ENCODE measurements at places on chromosomes 11 and 22. TPM values are rescaled to one million over a fixed set of nuclear protein-coding genes. Genes with fewer than 3 reads are reported as not detected.

- no peak for DNase-seq
These were observed 5.9 kb downstream of the CCDC90B start for GRCh38 chr11:83280256-83280655.

- no peak for DNase-seq
These were observed 42.2 kb downstream of the SYT13 start for GRCh38 chr11:45243967-45244366.

The OR51E2 gene
- polyA plus RNA-seq: 0.83 TPM

- no peak for DNase-seq
These were observed 41.8 kb downstream of the OSBPL5 start for GRCh38 chr11:3123305-3123704.

DNA sequence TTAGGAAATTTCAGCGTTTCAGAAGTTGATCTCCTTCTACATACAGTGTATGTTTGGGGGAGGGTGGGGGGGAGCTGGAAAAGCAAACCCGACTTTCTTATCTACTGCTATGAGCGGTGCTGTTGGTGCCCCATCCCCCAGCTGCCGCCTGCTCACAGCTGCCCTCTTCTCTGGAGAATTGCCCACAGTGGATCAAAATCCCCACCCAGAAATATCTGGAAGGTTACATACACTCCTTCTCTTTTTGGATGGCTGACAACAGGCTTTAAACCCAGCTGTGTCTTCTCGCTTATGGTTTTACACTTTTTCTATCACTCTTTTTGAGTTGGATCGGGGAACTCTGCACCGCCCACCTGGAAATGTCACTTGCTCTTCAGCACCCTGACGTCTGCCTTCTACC, 56.4 kb downstream of the DHCR7 start:
- peak; percentile 9 for DNase-seq

The PARVG gene
- polyA plus RNA-seq: 3.4 TPM

DNA sequence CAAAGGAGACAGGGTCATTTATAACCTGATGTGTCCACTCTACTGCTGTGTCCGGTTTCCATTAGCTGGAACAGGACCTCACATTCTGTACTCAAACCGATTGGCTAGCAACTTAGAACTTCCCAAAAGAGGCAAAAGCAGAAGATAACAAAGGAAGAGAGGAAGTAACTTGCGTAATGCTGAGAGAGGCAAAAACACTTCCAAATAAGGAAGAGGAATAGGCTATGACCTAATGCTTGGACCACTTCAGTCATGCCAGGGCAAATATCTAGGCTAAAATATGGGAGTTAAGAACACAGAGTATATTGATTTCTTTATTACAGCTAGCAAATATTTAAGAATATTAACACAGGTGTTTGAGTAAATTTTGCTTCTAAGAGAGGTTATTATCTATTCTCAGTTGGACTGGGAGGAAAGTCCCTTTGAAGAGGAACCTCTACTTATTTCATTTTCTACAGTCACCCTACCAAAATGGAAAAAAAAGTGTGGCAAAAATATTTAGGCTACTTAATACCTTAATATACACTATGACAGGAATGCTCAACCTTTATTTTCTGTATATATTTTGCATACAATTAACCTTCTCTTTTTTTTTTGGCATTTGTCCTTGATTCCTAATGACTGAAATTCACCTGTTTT, 499.8 kb upstream of the CHORDC1 start:
- no peak for DNase-seq

The APOL3 gene
- polyA plus RNA-seq: 9.1 TPM

DNA sequence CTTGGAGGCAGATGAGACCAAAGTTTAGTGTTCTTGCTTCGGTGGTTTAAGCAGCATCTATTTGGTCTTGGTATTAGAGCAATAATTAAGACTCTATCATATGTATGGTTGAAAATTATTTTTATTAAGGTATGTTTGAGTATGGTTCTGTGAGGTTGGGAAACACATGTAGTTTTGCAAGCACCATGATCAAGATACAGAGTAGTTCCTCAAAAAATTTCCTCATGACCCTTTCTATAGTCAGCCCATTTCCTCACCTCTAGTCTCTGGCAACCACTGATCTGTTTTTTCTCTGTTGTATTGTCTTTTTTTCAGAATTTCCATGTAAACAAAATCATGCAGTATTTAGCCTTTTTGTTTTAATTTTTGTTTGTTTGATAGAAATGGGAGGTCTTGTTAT, 18.4 kb downstream of the MTMR3 start:
- no peak for DNase-seq

The CHRDL2 gene
- polyA plus RNA-seq: 2.5 TPM

The SMC1B gene
- polyA plus RNA-seq: 0.11 TPM

- DNase-seq: no peak
These were observed at the start of gene GRAP2 for GRCh38 chr22:39900306-39901227. Gene GRAP2 (plus strand): TSS chr22:39901084. CDS start chr22:39947107, 46,023 bp downstream.

All from forelimb muscle (tissue), 1 donor.